ENCODE measurements at places on chromosomes 1 and 21.

DNA sequence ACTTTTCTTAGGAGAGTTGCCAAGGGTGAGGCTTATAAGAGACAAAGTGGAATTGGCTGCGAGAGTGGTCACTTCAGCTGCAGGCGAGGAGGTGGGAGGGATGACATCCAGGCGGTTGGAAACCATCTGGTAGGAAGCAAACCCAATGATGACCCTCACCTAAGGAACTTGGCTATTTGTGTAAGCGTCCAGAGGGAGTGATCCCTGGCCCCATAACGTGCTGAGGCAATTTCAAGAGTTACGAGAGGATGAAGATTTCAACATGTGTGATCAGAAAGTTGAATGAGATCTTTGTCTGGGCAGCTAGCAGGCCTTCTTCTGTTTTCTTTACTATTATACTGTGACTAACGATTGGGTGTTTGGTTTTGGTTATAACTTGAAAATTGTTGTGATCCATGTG, 102.7 kb upstream of the VANGL1 start:
- DNase-seq = no peak

- no peak for DNase-seq
Observed at GRCh38 chr1:163162381-163162914, 40.3 kb downstream of the RGS5 start.

GRCh38 chr1:241081473-241081872, 275.5 kb downstream of the RGS7 start:
- DNase-seq = no peak

GRCh38 chr1:53091841-53092645, 30.0 kb downstream of the PODN start:
- DNase-seq = no peak

GRCh38 chr1:45585496-45586075, 1.7 kb downstream of the NASP start:
- no peak for DNase-seq

- DNase-seq = peak; percentile 68
Observed at GRCh38 chr1:27598902-27599528, 4.9 kb downstream of the AHDC1 start.

Data from BE2C (cell line).